Fibroblast of the conjunctiva (primary cell): ENCODE measurements at places on chromosomes 12 and 14.

DNA sequence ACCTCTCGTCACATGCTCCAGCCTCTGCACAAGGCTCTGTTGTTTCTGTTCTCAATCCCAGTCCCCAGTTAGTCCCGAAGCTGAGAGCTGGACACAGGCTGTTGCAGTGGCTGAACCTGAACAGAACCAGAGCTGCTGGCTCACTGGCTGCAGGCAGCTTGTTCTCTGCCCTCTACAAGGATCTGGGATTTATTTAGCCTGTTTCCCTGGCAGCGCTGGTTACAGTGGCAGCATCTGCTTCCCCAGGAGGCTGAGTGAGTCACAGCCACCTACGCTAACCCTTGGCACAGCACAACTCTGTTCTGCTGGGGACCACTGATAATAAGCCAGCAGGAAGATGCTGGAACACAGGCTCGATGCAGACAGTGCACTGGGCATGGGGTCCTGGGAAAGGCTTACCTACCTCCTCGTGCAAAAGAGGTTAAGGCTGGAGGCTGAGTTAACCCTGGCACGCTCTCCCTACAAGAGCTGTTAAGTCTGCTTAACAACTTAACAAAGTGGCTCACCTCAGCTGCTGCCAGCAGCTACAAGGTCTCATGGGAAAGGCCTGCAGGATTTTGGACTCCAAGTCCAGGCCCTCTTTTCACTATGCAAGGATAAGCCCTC, 299.6 kb downstream of the PCNX1 start:
- peak; percentile 53 for DNase-seq

DNA sequence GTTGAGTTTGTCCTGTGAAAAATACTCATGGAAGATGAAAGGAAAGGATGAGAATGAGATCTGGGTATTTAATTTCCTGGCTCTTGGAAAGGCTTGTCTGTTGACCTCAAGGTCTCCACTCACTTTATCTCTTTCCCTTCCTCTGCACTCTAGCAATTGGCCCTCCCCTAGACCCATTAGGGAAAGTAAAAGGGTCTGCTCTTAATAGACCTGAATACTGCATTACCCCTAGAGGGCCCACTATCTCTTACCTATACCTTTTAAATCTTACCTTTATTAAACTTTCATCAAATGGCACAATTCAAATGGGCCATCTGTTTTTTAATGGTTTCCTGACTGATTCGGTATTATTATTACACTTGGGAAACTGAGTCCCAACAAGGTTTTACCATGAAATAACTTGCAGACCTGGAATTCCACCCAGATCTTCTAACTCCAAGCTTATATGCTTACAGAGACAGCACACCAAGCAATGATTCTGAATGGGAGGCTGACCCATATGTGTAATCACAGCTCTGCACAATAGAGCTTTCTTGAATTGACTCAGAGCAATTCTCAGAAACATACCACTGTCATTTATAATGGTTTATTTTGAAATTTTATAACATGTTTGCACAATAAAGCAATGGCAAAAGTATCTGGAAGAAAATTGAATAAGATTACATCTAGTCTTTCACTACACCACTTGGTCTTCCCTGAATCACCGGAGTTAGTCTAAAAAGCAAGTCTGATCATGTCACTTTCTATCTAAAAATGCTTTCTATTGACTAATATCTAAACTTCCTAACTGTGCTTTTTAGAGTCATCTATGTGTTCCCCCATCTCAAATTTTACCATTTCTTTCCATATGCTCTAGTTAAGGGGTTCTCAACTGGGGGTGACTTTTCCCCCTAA, 618.5 kb downstream of the NRXN3 start:
- DNase-seq = no peak

DNA sequence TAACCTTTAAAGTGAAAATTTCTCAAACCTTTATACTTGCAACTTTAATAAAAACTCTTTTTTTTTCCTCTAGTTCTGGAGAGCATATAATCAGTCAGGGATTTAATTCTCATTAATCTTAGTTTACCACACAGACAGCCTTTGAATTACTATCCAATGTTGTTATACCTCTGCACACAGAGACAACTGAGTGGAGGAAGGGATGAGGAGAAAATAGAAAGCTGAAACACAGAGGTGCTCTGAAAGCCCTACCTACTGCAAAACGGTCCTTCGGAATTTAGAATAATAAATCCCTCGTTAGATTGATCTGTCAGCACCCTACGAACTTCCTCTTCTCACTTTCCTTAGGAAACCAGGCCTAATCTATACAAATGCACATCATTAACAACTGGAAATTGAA, 122.1 kb downstream of the STXBP6 start:
- no peak for DNase-seq

DNA sequence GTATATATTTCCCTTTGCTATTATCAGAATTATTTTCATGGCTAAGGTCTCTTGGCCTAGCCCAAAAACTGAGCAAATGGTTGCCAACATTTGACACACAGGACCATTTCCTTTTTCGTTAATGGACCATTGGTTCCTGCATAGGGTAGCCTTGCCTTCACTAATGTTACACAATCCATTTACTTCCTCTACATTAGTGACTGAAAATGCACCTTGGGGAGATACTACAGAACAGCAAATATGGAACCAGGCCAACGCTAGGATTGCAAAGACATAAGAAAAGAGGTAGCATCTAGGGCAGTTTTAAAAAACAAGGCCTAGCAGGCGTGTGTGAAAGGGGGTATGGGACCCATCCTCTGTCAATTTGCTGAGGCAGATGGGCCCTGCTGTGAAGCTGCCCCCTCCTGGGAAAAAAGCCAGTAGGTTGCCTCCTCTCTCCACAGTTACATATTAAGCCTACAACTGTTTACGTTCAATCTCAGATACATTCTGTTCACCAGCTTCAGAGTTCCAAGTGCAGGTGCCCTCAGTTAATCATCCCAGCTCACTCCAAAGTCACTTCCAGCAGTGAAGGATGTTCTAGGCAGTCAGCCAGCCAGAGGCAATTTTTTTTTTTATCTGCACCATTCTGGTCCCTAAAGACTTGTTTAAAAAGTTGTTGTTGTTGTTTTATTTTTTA, 15.0 kb downstream of the AQP6 start:
- DNase-seq = no peak

DNA sequence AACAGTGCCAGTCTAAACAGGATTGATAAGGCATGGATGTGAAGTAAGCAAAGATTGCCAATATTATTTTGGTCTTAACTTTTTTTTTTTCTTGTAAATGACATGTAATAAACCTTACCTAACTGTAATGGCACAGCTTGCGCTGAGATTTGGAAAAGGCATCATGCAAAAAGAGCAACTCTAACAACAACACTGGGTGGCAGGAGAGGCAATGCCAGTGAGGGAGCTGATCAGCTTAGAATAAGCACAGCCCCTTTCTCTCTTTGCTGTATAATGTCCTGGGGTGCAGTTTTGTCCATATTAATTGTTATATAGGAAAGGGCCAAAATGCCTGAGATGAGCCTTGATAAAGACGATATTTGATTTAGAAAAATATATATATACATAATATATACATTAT, 1589.7 kb upstream of the FLRT2 start:
- no peak for DNase-seq

DNA sequence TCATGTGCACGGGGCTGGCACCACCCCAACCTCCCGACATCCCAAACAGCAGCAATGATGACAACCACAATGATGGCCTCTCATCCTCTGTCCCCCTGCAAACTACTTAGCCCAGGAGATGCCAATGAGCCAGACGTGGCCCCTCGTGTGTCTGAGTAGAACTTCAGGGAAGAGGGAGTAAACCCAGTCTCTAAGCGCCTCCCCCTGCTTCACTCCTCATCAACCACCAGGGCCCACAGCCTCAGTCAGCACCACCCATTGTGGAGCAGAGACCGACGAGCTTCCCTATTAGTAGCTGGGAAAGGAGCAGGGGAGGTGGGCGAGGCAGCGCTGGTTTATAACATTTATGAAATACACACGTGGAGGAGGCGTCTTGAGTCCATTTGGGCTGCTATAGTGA, 182.7 kb upstream of the SFSWAP start:
- no peak for DNase-seq

DNA sequence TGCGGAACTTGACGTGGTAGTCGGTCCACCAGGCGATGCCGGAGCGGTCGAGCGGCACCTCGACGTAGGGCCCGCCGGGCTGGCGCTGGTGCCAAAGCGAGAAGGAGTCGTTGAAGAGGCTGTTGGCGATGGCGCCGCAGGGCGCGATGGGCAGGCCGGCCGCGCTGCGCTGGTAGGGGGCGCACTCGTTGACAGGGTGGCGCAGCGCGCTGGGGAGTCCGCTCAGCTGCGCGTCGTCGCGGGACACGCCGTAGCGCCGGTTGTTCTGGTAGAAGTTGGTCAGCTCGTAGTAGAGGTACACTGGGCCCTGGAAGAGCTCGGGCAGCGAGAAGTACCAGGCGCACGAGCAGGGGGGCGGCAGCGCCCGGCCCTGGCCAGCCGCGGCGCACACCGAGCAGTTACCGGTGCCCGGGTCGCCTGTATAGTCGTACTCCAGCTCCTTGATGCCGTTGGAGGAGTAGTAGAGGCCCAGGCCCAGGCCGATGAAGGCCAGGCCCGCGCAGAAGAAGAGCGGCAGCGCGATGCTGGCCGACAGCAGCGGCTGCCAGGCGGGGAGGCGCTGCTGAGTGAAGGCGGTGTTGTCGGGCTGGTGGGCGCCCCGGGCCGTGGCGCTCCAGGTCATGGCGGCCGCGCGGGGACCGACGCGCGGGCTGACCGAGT, 482 bp downstream of the TMEM30B start:
- DNase-seq = no peak

- no peak for DNase-seq
Observed at GRCh38 chr14:105012171-105012985, 8.5 kb downstream of the CDCA4 start.

DNA sequence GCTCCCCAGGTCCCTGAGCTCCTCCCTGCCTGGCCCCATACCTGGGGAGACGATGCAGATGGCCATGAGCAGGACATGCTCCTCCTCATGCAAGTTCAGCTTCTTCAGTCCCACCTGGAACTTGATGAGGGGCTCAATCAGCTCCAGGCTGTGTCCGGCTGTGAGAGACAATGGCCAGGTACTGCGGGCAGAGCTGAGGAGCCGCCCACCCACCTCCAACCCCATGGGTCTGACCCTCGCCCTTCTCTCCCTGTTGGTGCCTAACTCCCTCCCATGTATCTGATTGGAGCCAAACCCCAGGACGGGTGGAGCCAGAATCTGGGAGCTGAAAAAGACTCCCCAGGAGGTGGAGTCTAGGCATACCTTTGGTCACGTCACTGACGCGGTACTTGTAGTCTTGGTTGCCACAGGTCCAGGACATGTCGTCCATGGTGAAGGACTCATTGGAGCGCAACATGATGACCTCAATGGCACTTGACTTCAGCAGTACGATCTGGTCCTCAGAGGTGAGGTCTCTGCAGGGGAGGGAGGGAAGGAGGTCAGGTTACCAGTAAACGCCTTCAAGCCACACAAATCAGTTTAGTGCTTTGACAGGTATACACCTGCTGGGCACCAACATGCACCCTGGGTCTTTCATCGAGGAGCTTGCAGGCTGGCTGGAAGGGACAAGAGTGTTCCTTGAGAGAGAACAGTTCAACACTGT, 26.7 kb upstream of the HDAC7 start:
- no peak for DNase-seq

GRCh38 chr12:127381043-127381668, 885.8 kb upstream of the TMEM132C start:
- no peak for DNase-seq

GRCh38 chr12:12081836-12082497, 11.2 kb downstream of the BCL2L14 start:
- peak; percentile 39 for DNase-seq

DNA sequence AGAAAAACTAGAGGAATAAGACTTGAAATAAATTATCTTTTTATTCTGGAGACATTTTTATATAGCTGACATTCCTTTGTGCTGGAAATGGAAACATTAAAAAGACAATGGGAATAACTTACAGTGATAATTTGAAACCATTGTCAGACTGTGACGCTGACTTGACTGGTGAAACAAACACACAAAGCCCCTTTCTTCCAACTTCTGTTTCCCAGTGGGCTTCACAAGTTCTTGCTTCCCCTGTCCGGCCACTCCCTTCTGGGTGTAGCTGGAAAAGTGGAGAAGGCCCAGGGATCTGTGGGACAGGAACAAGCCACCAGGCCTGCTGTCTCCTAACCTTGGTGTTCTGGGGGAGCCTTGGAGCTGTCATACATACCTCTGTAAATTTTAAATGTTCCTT, 58.8 kb downstream of the PELI2 start:
- DNase-seq = no peak

- DNase-seq = no peak
Observed at GRCh38 chr14:52494444-52494843, 57.9 kb downstream of the TXNDC16 start.

- no peak for DNase-seq
Observed at GRCh38 chr14:96121660-96122395, 82.7 kb downstream of the C14orf132 start.

DNA sequence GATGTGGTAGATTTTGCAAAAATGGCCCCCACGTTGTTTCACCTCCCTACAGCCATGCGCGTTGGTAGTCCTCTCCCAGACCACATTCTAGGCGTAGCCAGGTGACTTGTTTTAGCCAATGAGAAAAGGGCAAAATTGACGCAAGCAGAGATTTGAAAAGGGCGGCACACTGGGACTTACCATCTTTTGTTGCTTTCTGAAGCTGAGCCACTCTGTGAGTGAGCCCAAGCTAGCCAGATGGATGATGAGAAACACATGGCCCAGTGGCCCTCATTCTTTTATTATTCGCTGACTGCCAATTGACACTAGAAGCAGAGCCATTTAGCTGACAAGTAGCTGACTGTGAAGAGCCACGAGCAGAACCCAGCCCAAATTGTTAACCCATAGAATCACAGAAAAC, 142.0 kb upstream of the GZMB start:
- no peak for DNase-seq

DNA sequence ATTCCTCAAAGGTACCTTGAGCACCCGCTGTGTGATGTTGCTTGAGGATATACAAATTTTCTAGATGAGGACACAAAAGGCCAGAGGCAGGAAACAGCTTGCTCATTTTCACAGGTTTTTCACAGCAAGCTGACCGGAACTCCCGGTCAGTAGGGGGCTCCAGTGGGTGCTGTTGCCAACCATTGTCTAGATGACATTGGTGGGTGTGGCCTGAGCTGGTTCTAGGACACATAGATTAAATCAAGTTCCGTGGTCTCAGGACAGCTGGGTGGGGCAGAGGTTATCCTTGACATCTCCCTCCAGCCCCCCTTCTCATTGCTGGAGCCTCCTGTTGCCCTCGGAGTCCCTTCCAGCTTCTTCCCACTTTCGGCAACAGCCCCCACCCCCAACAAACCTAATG, 153.6 kb upstream of the FKBP4 start:
- DNase-seq = peak; percentile 14

DNA sequence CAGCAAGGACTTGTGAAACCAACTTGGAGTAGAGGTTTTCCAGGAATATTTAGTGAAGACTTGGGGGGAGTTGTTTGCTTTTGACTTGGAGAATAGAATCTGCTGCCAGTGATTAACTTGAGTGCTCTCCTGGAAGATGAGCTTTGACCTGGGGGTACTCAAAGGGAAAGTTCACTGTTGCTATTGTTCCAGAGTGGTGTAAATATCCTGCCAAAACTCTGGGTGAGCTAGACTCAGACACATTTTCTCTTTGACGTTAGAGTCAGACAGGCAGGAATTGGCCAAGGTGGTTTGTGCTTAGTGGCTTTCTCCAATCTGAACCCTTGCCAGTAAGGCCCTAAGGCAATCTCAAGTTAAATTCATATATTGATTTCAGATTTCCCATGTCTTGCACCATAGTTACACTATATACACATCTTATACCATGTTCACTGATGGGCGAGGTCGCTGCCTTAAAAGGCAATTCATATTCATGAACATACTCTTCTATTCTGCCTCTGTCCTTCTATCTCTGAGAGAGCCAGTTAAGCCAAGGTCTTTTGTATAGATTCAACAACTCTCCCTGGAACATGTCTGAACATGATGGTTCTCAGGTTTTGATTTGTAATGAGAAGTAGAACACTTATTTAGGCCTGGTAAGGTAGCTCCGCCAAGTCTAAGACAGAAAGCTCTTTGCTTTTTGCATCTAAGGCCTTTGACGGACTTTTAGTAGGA, 204.6 kb upstream of the SLC38A2 start:
- DNase-seq = no peak
